HCT116 (cell line): ENCODE measurements at places on chromosomes 6 and 20.
A peak's percentile ranks its signal among the peaks of the same experiment; 100 is the strongest.

DNA sequence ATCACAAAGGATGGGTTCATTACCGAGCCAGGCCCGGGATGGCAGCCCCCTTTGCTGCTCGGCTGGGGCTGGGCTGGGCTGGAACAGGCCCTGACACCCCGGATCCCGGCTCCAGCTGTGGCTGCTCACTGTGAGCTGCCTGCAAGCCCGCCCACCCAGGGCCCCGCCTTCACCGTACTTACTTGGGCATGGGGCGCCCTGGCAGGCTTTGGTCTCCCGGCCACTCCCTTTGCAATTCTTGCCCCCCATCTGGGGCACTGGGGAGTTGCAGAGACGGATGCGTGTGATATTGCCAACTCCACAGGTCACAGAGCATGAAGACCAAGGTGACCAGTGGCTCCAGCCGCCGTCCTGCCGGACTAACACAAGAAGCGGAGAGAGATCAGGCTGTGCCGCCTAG lies 16.7 kb downstream of the THBS2 start:
- DNase-seq: no peak

DNA sequence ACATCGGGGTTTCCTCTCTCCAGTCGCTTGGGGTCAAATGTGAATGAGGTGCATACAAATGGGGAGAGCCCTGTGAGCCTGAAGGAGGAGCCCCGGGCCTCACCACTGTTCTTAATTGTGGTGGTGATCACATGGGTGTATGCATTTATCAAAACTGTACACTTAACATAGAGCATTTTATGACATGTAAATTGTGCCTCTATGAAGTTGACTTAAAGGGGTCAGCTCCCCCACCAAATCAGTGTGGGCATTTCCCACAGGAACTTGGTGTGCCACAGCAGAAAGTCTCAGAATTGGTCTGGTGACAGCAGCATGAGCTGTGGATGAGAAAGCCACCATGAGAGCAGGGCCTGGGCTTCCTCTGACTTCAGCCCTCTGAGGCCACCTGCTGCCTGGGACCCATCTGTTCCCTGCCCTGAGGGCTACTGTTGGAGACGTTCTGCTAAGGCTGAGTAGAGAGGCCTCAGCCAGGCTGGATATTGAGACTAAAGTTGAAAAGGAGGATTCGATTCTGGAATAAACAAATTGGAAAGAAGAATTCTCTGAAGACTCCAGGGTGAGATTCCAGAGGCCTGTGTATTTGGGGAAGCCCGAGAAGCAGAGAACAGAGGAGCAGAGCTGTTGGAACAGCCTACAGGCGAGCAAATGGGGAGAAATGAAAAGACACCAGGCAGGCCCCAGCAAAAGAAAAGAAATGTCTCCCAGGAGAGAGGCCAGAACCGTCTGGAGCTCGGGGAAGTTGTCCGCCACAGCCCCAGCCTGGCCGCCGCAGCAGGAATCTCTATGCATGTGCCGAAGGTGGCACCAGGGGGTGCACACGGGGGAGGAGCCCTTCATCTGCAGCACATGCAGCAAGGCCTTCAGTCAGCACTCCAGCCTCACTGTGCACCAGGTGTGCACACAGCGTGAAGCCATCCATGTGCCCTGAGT lies 37.6 kb upstream of the XRN2 start:
- no peak for DNase-seq

GRCh38 chr6:167825332-167826229 lies 1.1 kb upstream of the AFDN start:
- DNase-seq: peak; percentile 35

GRCh38 chr6:148513145-148514071 lies 170.8 kb downstream of the SASH1 start:
- DNase-seq: no peak

DNA sequence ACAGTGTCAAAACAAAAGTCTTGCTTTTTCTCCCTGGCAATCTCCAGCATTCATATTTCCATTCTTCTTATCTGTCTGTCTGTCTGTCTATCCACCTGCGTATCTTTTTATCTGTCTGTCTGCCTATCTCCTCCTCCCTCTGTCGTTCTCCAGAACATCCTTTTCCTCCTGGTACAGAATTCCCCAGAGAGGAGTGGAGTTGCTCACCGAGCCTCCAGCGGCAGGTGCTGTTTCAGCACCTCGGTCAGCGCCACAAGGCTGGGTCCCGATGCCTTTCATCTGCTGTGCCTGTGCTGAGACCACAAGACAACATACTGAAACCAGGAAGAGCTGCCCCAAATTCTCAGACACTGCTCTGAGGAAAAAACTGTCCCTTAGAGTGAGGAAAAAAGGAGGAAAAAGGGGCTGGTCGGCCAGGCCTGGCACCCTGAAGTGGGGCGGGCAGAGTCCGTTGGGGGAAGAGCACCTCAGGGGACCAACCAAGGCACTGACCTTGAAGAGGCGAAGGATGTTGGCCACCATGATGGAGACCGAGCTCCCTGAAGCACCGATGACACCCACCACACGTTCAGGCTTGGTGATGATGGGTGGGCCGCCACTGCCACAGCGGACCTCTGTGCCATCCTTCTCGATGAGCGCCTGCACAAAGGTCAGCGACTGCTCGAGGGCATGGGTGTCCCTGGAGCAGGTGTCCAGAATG lies 13.3 kb downstream of the GRM4 start:
- no peak for DNase-seq

GRCh38 chr6:168603234-168603633 lies 162.2 kb downstream of the SMOC2 start:
- DNase-seq: no peak

- no peak for DNase-seq
These were observed 209.0 kb downstream of the TTLL2 start for GRCh38 chr6:167533851-167534250.

- no peak for DNase-seq
These were observed 39.3 kb downstream of the DTNBP1 start for GRCh38 chr6:15623276-15624116.

GRCh38 chr6:20464041-20464440 lies 62.4 kb downstream of the E2F3 start:
- DNase-seq: no peak

- peak; percentile 71 for DNase-seq
These were observed 59.5 kb downstream of the TRIM38 start for GRCh38 chr6:26022132-26022472.

- DNase-seq: no peak
These were observed 16.8 kb downstream of the BCL2L1 start for GRCh38 chr20:31705598-31706597.

DNA sequence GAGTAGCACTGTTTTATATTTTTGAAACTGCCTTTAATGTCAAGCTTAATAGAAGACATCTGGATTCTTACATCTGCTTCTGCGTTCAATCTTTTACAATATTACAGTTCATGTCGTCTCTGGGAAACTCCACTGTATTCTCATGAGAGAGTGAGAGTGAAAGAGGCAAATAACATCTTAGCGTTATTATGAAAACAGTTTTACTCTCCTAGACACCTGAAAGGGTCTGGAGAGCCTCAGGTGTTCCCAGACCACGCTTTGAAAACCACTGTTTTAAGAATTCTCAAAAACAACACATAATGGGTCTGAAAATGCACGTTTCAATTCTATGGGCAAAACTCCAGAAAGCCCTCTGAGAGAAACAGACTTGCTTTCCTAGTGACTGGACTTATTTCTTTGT lies 63.3 kb downstream of the ARHGAP18 start:
- DNase-seq: no peak

DNA sequence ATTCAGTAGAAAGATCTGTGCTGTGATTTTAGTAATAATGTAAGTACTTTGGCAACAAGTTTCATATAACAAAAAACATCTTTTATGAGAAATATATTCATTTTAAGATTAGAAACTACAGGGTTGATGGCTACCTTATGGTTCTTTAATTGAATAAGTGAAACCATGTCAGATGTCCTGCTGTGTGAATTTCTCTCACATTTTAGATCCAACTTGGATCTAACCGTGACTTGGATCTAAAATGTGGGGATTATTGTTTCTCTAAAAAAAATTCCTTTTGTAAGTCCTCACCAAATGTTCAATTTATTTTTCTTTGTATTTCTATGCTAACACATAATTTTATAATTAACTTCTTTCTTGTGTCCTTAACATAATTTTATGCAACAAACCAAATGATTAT lies 30.4 kb downstream of the ZC2HC1B start:
- no peak for DNase-seq

GRCh38 chr20:63652192-63652980 lies 838 bp downstream of the STMN3 start:
- DNase-seq: no peak

DNA sequence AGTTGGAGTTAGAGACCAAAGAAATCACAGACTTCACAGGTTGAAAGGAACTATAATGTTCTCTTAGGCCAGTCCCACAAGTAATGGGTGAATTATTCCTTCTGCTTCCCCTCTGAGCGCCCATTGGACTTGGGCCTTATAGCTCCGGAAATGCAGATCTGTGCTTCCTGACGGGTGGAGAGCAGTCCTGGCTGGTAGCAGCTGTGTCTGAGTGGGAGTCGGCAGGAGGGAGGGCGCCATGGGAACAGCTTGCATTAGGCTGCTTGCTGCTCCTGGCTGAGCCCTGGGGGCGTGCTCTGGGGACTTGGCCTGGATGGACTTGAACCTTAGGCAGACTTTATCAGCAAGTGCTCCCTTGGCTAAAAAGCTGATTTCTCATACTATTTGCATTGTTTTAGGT lies 18.4 kb upstream of the NUP153 start:
- DNase-seq: no peak

DNA sequence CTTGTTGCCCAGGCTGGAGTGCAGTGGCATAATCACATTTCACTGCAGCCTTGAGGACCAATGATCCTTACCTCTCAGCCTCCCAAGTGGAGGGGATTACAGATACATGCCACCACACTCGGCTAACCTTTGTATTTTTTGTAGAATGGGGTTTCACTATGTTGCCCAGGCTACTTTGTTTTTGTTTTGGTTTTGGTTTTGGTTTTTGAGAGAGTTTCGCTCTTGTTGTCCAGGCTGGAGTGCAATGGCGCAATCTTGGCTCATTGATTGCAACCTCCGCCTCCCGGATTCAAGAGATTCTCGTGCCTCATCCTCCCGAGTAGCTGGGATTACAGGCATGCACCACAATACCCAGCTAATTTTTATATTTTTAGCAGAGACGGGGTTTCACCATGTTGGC lies 105.5 kb downstream of the BMP7 start:
- DNase-seq: no peak

- DNase-seq: no peak
These were observed 21.4 kb downstream of the HLA-F start for GRCh38 chr6:29744621-29745020.

GRCh38 chr6:151885234-151885633 lies 77.8 kb downstream of the ESR1 start:
- DNase-seq: no peak

DNA sequence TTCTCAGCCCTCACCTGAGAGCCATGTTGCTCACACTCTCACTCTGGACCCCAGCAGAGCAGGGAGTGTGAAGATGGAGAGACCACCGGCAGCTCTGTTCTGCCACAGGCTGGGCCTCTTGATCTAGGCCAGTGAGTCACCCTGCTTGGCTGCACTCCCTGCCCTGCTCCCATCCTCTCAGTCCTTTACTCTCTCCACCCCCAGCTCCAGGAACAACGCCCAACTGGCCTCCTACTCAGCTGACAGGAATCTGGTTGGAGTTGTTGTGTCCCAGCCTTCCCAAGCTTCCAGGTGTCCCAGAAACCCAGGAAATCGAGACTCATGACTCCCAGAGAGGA lies at the start of gene PSORS1C1:
TSS of gene PSORS1C1 (plus strand) at position 260 of the 338 bp plus-strand sequence. CDS start 14,833 bp downstream, outside the sequence.
- DNase-seq: peak; percentile 90

DNA sequence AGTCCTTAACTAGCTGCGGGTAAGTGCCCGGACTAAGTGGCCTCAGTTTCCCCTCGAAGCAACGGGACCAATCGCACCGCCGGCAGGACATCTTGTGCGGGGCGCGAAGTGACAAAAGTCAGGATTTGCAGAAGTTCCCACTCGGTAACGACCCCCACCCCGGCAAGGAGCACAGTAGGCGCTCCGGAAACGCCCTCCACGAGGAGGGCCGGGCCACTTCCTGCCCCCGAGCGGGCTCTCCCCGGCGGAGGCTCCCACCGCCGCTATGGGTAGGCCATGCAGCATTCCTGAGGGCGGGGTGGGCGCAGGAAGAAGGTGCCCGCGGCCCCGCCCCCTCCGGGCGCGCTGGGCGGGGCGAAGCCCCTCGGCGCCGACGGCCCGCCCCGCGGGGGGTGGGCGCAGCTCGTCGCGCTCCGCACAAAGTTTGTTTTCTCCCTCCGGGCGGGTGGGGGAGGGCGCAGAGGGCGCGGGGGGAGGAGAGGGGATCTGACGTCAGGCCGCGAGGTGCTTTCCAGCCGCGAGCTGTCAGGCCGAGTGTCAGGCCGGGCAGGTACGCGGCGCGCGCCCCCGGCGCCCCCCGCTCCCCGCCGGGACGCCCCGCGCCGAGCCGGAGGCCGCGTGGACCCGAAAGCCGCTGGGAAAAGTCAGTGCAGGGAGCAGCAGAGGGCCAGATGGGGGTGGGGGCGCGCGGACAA lies at the start of gene TGIF2:
TSS of gene TGIF2 (plus strand) at position 495 of the 695 bp plus-strand sequence. CDS start 5,178 bp downstream, outside the sequence.
- peak; percentile 34 for DNase-seq

DNA sequence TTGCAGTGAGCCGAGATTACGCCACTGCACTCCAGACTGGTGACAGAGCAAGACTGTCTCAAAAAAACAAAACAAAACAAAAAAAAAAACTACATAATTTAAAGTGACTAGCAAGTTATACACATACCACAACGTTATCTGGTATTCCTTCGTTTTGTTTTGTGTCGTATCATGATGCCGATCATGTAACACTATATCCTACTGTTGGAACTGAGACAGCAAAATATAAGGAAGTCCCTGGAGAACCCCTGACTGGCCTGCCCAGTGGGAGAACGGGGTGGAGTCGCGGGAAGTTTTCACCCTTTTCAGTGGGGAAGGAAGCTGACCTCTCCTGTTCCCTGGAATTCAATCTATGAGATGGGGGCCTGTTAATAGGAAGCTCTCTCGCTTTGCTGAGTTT lies 15.1 kb downstream of the SOX4 start:
- DNase-seq: no peak

GRCh38 chr20:49610691-49611538 lies 43.0 kb upstream of the PTGIS start:
- DNase-seq: peak; percentile 72

DNA sequence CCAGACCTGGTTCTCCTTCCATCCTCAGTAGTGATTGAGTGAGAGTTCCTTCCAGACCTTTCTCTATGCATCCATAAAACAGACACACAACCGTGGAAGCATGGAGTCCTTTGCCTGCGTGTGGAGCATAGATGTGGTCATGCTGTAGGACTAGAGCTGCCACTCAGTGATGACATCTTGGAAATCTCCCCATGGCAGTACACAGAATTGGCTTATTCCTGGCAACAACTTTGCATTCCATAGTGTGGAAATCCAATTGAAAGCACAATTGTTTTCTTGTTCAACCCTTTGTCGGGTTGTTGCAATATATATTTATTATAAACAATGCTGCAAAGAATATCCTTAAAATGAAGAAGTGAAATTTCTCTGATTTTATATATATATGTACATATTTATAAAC lies 547.8 kb downstream of the CDH26 start:
- no peak for DNase-seq

GRCh38 chr6:26122005-26122388 lies 34.8 kb downstream of the HFE start:
- no peak for DNase-seq
